ENCODE measurements at places on chromosomes 3 and 15.

GRCh38 chr15:27850050-27850449, 249.1 kb downstream of the OCA2 start:
- DNase-seq = no peak

GRCh38 chr15:29687204-29687815, 135.0 kb downstream of the TJP1 start:
- DNase-seq = no peak

DNA sequence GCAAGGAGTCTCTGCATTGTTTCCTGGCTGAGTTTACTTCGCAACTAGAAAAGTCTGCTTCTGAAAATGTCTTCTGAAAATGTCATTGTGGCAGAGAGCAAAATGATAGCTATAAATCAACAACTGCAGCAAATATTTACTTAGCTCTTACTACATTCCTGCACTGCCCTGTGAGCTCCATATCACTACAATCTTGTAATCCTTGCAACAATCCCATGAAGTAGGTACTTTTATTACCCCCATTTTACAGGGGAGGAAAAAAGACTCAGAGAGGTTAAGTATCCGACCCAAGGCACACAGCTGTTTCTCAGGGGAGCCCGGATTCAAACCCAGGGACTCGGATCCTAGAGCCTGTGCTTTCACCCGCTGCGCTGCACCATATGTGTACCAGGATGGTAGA, 34.2 kb upstream of the SPTBN5 start:
- DNase-seq = no peak

- no peak for DNase-seq
Observed at GRCh38 chr3:52817860-52818259, 12.6 kb downstream of the ITIH4 start.

- no peak for DNase-seq
Observed at GRCh38 chr3:197883541-197883940, 66.4 kb upstream of the RPL35A start.
